ENCODE measurements at places on chromosomes 1 and 21.

- DNase-seq = no peak
These were observed 5.1 kb upstream of the KRTAP10-10 start for GRCh38 chr21:44632067-44632466.

DNA sequence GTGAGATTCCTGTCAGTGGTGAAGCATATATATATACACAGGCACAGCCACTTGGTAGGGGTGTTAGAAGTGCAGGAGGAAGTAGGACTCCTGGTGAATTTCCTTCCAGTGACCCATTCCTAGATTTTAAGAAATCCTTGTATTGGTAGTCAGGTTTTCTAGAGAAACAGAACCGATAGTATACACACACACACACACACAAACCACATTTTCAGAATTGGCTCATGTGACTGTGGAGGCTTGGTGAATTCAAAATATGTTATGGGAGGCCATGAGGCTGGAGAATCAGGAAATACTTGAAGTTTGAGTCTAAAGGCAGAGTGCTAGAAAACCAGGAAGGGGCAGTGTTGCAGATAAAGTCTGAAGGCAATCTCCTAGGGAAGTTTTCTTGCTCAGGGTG is 114.2 kb downstream of the FCRL5 start:
- no peak for DNase-seq

DNA sequence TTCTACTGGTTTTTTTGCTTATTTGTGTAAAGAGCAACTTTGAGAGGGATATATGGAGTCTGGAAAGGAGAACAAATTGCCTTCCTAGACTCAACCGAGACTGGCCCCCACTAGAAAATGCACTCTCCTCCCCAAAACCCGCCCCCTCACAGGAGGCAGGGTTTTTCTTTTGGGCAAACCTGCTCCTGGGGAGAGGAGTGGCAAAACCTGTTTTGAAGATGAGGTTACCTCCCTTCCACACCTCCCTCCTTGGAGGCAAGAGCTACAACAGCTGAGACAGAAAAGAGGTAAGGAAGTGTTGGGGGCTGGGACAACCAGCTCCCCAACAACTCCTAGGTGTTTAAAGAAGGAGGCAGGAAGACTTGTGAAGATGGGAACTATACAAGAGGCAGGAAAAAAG is at the start of gene BNIPL:
BNIPL (plus strand) TSS at position 231 of the 400 bp plus-strand sequence; CDS start at position 371, 140 bp downstream.
- DNase-seq = no peak

- DNase-seq = no peak
These were observed 26.2 kb downstream of the VPS26C start for GRCh38 chr21:37240978-37241377.

- DNase-seq = peak; percentile 14
These were observed 722 bp downstream of the LZIC start for GRCh38 chr1:9942399-9942938.

GRCh38 chr1:156372876-156373275 is 3.9 kb downstream of the RHBG start:
- no peak for DNase-seq

- no peak for DNase-seq
These were observed 40.3 kb upstream of the DIP2A start for GRCh38 chr21:46418265-46418946.

DNA sequence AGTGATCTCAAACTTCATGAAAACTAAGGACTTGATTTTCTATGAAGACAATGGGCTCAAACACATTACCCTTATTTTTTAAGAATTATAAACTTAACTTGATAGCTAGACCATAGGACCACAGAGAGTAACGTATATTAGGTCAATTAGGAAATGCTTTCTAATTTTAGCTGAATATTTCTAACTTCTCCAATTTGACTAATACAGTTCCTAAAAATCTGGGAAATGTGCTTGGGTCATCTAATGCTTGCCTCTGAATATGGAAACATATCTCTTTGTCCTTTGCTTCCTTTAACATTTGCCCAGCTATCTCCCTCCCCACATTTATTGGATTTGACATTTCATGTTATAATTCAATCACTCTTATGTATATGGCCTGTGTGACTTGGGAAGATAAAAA is 141.4 kb downstream of the LHX8 start:
- no peak for DNase-seq

GRCh38 chr1:2962946-2963345 is 58.3 kb upstream of the ACTRT2 start:
- DNase-seq = no peak

DNA sequence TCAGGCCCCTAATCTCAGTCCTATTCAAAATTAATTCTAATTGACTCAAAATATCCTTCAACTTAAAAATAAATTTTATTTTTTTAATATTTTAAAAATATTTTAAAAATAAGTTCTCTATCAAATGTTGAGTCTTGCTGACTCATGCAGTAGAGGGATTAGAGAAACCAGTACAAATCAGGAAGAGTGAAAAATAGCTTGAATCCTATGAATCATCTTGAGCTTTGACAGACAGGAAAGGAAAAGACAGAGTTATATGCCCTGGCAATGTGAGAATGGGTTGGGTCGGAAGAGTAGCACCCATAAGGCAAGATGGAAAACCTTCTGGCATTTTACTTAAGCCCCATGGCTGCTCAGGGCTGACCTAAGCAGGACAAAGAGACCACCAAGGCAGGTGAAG is 346.6 kb upstream of the RUNX1 start:
- DNase-seq = no peak

- no peak for DNase-seq
These were observed 28.4 kb downstream of the PARK7 start for GRCh38 chr1:7989762-7990428.

GRCh38 chr1:156667610-156667967 is 9.6 kb downstream of the NES start:
- no peak for DNase-seq

GRCh38 chr1:105137543-105138457 is 1388.1 kb downstream of the AMY1C start:
- DNase-seq = no peak

DNA sequence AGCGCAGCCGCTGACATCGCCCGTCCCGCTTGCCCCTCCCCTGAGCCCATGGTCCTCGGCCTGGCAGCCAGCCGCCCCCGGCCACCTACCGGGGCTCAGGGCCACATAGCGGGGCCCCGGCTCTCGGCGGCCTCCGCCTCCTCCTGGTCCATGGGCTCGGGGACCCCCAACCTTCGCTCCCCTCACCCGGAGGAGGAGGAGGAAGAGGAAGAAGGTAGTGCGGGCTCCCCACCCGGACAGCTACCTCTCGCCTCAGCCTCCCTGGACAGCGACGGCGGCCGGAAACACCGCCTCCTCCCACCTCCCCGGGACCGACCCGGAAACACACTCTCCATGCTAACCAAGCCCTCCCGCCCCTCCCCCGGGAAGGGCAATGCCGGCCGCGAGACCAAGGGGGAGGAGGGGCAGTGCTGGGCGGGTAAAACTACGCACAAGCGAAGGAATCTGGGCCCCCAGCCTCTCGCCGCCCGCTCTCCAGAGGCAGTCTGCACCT is at the start of gene KIAA0319L:
KIAA0319L (minus strand) TSS at position 286 of the 493 bp plus-strand sequence. CDS start 2,912 bp downstream, outside the sequence.
- DNase-seq = no peak

DNA sequence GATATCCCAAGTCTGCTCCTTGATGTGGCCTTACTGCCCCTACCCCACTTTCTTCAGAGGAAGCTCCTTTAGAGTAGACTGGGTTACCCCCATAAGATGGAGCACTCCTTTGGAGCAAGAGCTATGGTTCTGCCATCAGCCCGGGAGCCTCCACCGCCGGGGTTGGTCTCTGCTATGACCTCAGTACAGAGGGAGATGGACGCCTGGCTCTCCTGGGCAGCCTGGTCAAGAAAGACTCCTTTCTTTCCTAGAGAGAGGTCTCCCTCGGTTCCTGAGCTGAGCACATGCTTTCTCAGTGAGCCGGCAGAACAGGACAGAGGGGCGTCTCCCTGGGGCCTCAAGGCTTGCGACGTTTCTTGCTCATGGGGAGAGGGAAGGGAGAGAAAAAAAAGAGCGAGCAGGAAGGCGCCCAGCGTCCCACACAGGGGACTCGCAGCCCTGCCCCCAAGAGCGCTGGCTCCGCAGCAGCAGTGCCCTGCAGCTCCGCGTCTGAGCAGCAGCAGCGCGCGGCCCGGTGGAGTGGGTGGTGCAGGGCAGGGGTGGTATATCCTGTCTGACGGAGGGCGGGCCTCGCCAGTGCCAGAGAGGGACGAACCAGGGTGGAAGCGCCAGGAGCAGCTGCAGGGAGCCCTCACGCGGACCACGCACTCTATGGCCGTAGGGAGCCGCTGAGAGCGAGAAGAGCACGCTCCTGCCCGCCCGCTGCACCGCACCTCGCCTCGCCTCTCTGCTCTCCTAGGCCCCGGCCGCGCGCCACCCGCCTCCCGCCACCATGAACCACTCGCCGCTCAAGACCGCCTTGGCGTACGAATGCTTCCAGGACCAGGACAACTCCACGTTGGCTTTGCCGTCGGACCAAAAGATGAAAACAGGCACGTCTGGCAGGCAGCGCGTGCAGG is at the start of gene PKP1:
PKP1 (plus strand) TSS at position 576 of the 899 bp plus-strand sequence; CDS start at position 773, 197 bp downstream.
- DNase-seq = no peak

GRCh38 chr1:56216218-56216617 is 363.1 kb downstream of the PLPP3 start:
- DNase-seq = no peak

DNA sequence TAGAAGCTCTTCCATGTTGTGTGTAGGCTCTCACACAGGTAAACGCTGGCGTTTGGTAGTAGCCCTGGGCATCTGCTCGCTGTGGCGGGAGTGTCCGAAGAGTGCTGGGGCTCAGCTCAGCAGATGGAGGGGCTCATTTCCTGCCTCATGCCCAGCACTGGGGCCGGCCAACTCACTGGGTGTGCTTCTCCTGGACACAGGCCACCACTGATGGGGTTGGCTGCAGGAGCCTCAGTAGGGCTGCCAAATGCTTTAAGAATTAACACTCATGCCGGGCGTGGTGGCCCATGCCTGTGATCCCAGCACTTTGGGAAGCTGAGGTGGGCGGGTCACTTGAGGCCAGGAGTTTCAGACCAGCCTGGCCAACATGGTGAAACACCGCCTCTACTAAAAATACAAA is 20.9 kb downstream of the UQCRHL start:
- DNase-seq = no peak

DNA sequence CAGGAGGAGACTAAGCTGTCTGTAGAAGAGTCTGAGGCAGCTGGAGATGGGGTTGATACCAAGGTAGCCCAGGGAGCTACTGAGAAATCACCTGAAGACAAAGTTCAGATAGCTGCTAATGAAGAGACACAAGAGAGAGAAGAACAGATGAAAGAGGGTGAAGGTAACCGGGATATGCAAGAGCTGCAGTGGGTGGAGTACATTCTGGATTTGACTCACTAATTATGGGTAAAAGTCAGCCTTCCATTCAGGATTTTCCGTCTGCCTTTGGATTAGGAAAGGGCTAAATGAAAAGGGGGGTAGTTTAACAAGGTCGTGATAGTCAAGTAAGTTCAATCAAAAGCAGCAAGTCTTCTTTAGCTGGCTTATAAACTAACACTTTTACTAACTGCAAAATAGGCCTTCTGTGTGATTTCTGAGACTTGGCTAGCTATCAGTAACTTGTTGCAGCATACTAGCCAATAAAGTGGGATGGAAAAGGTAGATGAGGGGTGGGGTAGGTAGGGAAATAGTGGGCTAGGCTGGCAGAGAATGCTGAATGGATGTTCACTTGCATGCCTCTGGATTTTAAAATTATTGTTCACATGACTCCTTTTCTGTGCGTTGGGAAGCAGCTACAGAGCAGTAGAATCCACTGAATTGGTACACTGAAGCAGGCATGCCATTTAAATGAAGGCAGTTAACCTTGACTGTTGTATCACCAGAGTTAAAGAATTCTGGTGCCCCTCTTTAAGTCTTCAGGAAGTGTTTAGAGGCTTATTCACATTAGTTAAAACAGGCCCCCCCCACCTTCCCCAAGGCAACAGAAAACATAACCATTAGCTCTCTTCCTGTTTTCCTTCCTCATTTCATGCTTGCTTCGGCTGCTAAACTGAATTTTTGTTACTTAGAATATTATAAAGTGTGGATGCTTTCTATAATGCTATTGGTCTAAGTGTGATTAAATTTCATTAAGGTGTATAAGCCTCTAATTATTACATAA is 15.4 kb downstream of the CCDC17 start:
- DNase-seq = no peak

- DNase-seq = no peak
These were observed 11.8 kb upstream of the ARHGEF2 start for GRCh38 chr1:155990005-155990739.

- DNase-seq = no peak
These were observed 118.7 kb downstream of the KCNK2 start for GRCh38 chr1:215201283-215201682.

- no peak for DNase-seq
These were observed 203.2 kb upstream of the USP24 start for GRCh38 chr1:55418208-55419000.

DNA sequence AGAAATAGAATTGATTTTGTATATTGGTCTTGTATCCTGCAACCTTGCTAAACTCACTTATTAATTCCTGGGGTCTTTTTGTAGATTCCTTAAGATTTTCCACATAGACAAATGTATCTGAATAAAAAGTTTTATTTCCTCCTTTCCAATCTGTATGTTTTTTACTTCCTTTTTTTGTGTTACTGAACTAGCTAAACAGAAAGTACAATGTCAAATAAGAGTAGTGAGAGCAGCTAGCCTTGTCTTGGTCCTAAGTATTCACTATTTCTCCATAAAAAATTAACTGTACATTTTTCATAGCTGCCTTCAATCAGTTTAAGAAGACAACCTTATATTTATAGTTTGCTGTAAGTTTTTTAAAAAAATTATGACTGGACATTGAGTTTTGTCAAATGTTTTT is 74.9 kb downstream of the FASLG start:
- DNase-seq = no peak

- no peak for DNase-seq
These were observed 4.3 kb downstream of the GPR153 start for GRCh38 chr1:6256645-6257044.

DNA sequence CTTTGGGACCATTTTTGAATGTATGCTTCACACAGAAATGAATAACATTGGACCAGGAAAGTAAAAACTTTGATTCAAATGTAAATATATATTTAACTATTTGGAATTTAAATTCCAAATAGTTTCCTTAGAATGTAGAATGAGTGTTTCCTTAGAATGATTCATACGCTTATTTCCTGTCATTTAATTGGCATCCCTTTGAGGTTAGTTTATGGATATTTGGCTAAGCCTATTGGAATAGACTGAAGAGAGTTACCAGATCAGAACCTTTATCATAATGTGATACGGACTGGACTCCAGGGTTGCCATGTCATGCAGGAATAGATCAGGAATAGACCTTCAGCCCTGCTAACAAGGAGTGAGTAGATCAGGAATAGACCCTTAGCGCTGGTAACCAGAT is 133.1 kb downstream of the TNNI3K start:
- DNase-seq = no peak

DNA sequence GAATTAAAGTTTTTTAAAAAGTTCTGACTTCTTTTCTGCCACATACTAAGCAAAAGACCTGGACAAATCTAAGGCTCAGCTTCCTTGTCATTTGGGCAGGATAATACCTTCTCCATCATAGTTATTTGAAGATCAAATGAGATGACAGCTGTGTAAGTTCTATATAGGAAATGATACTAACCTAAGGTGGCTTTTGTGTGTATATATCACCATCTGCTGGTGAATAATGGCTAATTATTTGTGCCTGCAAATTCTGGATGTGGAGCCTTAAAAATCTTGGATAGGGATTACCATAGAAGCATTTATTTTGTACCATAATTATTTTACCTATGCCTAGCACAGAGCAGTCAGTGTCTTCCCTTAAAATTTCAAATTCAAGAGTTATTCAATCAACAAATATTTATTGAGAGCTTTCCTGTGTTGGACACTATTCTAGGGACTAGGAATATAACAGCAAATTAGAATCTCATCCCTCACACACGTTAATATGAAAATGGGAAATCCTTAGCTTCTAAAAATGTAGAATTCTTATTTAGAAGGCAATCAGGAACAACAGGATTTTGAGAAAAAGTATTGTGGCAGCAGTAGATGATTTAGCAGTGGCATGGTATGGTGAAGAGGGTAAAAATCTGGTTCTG is 89.8 kb downstream of the TMEM200B start:
- no peak for DNase-seq

GRCh38 chr1:28172713-28173150 is 3.8 kb downstream of the PTAFR start:
- peak; percentile 23 for DNase-seq
